NCI-H1105 (cell line): ENCODE measurements at places on chromosomes 4 and X.

- DNase-seq = no peak
These were observed 49.4 kb downstream of the SLC9A6 start for GRCh38 chrX:136034668-136035067.

DNA sequence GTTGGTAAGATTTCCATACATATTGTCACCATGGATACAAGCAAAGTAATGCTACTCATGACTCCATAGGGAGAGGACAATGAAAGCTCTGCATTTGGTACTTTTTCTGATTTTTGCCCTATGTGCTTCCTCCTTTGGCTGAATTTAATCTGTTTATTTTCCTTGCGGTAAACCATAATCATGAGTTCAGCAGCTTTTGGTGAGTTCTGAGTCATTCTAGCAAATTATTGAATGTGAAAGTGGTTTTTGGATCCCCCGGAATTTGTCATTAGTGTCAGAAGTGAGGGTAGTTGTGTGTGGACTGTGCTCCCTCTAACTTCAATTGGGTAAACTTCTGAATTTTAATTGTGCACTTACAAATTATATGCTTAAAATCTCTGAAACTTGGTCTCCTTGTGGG, 170.3 kb downstream of the MOSPD2 start:
- no peak for DNase-seq

DNA sequence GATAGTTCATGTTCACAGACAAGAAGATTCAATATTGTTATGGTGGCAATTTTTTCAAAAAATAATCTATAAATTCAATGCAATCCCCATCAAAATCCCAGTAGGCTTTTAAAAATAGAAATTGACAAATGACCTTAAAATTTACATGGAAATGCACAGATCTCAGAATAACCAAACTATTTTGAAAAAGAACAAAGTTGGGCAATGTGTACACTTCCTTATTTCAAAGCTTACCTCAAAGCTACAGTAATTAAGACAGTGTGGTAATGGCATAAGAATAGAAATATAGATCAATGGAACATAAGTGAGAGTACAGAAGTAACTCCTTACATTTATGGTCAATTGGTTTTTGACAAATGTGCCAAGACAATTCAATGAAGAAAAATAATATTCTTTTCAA, 39.0 kb downstream of the FRMD7 start:
- no peak for DNase-seq

DNA sequence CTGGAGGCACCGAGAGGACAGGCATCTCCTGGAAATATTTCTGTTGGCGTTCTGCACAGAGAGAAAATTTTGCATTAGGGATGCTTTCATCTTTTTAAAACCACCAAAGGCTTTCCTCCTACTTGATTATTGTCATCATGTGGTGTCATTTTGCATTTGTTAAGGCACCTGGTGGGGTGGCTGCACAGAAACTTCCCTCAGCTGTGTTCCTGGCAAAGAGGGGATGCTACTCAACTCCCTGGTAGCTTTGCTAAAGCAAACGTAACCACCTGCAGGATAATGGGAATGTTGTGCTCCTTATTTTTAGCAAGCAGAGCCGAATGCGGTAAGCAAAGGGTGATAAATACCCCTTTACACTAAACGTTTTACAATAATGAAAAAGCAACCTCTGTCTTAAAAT, 229.8 kb downstream of the STIM2 start:
- no peak for DNase-seq

GRCh38 chrX:2828344-2828958, at the start of gene GYG2:
Gene GYG2 (plus strand): TSS chrX:2828930. CDS start chrX:2830189, 1,259 bp downstream.
- DNase-seq = no peak

DNA sequence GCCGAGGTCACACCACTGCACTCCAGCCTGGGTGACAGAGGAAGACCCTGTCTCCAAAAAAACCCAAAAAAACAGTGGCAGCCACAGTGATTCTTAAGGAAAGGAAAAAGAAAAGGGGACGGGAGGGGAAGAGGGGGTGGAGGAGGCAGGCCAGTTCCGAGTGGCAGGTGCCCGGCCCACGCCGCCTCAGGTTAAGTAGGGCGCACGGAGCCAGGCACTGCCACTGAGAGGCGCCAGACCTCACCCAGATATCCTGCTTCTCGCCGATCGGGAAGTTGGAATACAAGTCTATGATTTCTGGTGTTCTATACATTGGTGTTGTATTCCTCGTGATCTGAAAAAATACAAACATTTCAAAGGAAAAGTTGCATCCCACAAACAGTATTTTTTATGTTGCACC, 35.9 kb downstream of the GAK start:
- DNase-seq = no peak

DNA sequence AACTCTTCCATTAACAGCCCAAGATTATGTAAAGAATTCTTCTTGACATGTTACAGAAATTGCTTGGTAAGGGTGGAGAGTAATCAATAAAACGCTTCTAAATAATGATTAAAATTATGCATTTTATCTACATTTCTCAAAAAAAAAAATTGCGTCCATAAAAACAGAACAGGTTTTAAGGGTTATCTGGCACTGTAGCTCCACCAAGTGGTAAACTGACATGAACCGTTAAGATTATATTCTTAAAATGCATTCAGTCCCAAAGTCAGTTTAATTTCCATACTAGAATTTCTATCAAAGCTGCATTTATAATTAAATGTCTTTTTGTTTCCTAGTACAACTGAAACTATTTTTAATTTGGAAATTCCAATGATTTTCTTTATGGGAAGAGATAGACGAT, 214.0 kb upstream of the UGT8 start:
- DNase-seq = no peak

DNA sequence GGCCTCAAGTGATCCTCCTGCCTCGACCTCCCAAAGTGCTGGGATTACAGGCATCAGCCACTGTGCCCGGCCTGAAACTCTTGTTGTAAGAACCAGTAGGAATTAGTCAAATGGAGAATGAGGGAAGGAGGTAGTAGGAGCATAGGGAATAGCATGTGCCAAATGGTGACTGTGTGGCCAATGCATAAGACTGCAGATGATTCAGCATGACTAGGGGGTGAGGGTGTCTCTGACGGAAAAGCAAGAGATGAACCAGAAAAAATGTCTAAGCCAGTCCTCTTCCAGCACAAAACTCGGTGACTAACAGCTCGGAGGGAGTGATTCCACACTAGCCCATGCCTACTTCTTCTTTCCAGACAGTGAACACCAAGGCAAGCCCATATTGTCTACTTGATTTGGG, 58.2 kb upstream of the DUSP21 start:
- no peak for DNase-seq

DNA sequence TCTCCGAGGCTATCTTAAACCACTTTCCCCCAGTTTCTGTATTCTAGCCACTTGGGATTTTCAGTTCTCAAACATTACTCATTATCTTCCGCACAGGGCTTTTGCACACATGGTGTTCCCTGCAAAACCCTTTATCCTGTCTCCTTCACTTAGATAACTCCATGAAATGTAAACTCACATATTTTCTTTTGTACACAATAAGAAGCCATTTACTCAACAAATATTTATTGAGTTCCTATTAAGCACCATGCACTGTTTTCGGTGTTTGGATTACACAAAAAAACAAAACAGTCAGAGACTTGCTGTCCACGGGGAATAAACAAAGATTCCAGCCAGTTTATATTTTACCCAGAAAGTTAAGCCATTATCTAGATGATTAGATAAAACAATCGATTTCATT, 42.5 kb upstream of the UNC5C start:
- no peak for DNase-seq

DNA sequence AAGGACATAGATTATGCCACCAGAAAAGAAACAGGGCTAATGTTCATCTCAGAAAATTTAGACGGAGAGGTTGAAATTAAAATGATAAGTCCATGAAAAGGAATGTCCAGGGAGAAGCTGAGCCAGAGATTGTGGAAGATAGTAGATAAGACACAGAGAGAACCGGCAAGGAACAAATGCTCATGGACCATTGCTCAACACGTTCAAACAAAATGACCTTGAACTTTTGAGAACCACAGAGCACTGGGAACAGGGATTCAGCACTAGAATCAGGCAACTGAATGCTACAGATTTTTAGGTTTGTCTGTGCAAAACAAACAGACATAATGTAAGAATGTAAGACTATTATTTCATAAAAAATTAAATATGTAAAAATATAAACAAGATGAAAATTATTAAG, 206.3 kb downstream of the PDGFC start:
- DNase-seq = no peak

- DNase-seq = no peak
These were observed 42.4 kb upstream of the MYOZ2 start for GRCh38 chr4:119093042-119093827.

- DNase-seq = no peak
These were observed 197.9 kb downstream of the EVC2 start for GRCh38 chr4:5510504-5510903.

GRCh38 chr4:156998500-156999174, 27.0 kb upstream of the PDGFC start:
- no peak for DNase-seq

GRCh38 chrX:17167915-17168314, 207.1 kb upstream of the NHS start:
- no peak for DNase-seq

GRCh38 chr4:26384380-26385057, 63.7 kb downstream of the RBPJ start:
- no peak for DNase-seq

- no peak for DNase-seq
These were observed 122.2 kb downstream of the UBE2K start for GRCh38 chr4:39820186-39820585.

GRCh38 chr4:126136922-126137781, 822.4 kb downstream of the FAT4 start:
- no peak for DNase-seq

- DNase-seq = no peak
These were observed 344.3 kb downstream of the BCOR start for GRCh38 chrX:39753293-39753996.

GRCh38 chr4:54566608-54567007, 91.1 kb upstream of the KIT start:
- DNase-seq = peak; percentile 14

DNA sequence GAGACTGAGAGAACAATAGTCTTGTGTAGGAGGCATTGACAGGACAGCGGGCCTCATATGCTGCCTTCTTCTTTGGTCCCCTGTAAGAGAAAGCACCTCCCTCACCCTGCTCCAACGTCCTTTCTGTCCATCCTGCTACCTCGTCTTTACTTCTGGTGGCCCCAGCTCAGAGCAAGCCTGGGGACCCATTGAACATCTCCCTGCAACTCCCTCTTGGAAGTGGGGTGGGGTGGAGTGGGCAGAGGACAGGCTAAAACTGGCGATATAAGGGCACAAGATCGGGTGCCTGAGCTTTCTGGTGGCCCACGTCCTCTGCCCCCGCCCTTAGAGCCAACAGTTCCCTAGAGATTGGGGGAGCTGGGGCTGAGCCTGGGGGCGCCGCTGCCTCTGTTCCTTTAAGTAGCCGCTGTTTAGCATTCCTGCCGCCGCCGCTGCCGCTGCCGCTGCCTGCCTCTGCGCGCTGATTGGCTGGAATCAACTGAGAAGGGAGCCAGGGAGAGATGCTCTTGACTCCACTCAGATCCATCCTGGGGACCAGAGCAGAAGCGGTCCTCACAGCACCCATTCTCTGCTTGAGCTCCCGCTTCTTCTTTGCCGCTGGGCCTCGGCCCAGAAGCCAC, at the start of gene DLG3:
TSS of gene DLG3 (plus strand) at position 510 of the 620 bp plus-strand sequence. CDS start 367 bp downstream, outside the sequence.
- DNase-seq = peak; percentile 32

DNA sequence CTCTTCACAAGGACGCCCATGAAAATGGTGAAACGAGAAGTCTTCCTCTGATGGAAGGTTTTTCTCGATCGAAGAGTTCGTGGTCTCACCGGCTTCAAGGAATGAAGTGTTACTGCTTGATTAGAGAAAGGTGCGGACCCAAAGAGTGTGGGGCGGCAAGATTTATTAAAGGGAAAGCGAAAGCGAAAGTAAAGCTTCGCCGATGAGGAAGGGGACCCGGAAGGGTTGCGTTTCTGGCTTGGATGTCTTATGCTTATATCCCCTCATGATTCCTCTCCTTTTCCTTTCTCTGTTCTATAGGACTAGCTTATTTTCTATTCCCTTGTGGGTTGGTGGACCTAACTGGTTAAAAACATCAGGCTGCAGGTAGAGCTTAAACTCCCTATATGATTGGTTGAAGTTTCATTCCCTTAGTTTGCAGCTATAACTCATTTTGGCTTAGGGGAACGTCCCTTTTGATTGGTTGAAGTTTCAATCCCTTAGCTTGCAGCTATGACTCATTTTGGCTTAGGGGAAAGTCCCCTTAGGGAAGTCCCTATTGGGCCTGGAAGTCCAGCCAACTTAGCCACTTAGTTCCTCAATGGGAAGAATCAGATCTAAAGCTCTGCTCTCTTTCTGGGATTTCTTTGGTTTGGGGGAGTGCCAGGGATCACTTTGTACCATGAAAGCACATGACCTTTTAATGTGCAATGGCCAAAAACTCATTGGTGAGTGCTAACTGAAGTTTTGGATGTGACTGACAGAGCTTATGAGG, 1025.0 kb upstream of the PCDH10 start:
- peak; percentile 19 for DNase-seq

- no peak for DNase-seq
These were observed 38.2 kb downstream of the BEX3 start for GRCh38 chrX:103414561-103414960.

DNA sequence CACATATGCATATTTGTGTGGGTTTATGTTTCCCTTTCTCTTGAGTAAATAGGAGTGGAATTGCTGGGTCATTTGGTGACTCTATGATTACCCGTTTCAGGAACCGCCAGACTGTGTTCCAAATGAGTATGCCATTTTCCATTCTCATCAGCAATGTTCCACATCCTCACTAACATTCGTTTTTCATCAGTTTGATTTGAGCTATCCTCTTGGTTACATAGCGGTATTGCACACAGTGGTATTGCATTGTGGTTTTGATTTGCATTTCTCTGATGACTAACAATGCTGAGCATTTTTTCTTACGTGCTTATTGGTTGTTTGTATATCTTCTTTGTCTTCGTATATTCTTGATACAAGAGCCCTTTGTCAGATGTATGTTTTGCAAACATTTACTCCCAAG, 218.0 kb upstream of the AMOT start:
- DNase-seq = no peak

GRCh38 chr4:89803915-89804314, 33.0 kb downstream of the SNCA start:
- DNase-seq = no peak

GRCh38 chr4:81152839-81153713, 61.9 kb downstream of the PRKG2 start:
- no peak for DNase-seq

DNA sequence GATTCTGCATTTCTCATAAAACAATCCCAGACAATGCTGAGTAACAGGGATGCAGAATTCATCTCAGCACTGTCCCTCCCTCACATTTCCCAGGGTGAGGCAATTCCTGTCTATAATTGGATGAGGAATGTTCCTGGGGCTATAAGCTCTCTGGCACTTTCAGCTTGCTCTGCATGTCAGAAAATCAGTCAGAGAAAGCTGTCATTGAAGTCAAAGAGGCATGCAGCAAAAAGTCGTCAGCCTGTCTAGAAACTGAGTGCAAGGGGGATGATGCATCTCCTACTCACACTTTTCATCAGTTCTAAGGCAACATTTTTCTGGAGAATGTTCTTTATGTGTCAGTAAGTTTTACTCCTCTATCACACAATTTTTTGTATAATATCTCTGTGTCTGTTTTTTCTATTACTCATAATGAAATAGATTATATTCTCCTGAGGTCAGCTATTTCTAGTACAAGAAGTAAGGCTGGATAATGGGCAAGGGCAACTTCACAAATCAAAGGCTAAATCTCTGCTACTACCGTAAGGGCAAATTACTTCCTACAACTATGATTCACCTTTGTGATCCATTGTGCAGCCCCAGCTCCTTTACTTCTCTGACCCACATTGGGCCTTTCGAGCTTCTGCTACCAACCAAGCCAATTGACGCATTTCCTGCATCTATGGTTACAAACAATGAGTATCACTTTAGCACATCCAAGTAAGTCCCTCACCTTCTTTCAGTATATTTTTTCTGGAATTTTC, 56.0 kb downstream of the TASL start:
- DNase-seq = no peak

GRCh38 chrX:134634691-134635090, 23.6 kb downstream of the PLAC1 start:
- DNase-seq = no peak
